ENCODE measurements at places on chromosomes 12 and 14.

GRCh38 chr14:55114720-55115119, 14.3 kb upstream of the LGALS3 start:
- DNase-seq: no peak

GRCh38 chr12:115660211-115660805, 617.2 kb downstream of the MED13L start:
- no peak for DNase-seq

GRCh38 chr14:104598039-104598909, 6.3 kb downstream of the TMEM179 start:
- DNase-seq: peak; percentile 5

GRCh38 chr12:111597831-111598636, 1.1 kb downstream of the ATXN2 start:
- DNase-seq: peak; percentile 31

- DNase-seq: no peak
Measured at GRCh38 chr14:99879401-99880295, 86.4 kb downstream of the EML1 start.

DNA sequence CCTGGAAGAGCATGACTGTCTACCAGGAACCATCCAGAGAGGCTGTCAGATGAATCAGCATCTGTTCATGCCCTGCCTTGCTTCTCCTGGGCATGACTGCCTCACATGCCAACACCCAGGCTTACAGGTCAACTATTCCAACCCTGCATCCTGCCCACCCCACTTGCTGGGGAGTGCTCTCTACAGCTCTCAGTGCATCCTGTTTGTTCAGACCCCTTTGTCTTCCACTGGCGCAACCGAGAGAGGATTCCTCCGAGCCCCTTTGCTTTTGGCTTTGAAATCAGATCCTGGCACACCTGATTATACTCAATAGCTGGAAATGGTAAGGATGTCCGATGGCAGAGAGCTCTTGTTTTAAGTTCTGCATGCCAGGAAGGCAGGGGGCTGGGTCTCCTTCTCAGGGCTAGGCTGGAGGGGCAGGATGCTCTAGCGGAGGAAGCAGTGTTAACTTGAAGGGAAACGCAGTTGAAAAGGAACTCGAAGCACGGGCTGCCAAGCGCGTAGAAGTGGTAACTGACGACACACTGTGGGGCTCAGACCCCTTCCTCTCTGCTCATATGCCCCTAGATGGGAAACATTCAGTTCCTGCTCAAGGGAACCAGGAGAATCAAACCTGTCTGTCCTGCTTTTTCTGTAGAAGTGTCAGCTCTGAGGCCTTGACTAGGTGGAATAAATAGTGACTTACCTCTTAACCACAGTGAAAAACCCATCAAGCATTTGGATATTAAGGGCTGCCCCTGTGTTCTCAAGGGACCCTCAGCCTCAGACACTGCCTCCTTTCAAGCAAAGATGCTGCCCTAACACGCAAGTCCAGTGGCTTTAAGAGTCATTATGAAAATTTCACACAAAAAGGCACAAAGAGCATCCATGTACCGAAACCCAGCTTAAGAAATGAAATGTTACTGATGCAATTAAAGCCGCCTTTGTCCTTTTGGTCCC, 297.5 kb downstream of the ZFP36L1 start:
- no peak for DNase-seq

DNA sequence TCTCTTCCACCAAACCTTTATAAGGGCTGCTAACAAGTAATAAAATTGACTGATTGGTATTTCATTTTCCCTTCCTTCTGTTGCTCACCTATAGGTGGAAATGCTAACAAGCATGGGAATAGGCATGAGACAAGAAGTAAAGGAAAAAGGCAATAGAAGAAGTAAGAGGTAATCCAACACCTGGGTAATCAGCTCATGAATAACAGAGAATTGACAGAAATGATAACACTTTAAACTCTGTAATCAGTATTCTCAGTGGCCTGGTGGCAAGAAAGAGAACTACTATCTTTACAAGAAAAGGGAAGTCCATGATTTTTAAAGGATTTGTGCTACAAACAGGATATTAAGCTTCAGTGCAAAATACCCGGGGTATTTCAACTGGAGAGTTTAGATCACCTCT, 737.8 kb downstream of the RERGL start:
- DNase-seq: no peak

DNA sequence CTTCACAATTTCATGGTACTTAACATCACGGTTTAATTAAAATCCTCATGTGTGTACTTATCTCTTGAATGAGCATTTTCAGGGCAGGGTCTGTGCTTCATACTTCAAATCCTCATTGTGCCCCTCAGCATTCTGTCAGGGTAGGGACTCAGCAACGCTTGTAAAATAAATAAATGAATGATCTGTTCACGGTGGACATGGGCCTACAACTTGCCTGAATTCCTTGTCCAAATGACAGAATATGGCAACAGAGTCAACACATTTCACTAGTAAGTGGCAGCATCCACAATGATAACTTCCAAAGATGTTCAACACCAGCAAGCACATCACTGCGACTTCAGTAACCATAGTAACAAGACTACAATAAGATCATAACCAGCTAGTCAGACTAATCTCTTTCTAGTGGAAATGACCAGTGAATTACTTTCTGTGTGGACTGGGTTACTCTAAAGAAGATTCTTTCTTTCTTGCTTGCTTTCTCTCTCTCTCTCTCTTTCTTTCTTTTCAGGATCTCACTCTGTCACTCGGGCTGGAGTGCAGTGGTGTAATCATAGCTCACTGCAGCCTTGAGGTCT, 14.5 kb upstream of the GNPTAB start:
- no peak for DNase-seq

GRCh38 chr14:63418020-63418419, 99.3 kb upstream of the GPHB5 start:
- no peak for DNase-seq

DNA sequence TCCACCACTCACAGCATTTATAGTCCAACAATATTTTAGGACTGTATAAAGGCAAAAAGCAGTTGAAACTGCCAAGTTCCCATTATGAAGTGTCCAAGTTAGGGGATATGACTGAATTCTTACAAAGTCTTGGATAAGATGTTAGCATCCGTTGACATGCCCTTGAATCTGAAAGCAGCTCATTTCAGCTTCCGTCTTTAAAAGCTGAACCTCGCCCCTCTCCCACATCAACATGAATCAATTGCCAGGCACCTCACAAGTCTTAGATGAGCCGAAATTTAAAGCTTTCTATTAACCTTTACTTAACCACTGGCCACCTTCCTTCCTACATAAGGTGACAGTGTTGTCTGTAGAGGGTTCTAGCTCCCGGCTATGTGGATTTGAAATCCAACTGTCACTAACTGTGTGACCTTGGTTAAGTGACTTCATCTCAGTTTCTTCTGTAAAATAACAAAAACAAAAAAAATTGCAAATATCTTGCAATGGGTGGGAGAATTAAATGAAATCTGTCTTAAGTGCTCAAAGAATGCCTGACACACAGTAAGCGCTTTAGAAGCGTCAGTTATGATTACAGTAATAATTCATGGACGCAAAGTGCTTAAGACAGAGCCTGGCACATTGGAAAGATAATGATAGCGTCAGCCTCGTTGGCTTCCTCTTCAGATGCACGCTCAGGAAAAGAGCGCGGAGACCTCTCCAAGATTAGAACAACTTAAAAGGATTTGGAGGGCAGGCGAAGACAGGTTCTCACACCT, 1.2 kb downstream of the PPP1CC start:
- no peak for DNase-seq

GRCh38 chr12:102528111-102528510, 47.7 kb upstream of the IGF1 start:
- no peak for DNase-seq

DNA sequence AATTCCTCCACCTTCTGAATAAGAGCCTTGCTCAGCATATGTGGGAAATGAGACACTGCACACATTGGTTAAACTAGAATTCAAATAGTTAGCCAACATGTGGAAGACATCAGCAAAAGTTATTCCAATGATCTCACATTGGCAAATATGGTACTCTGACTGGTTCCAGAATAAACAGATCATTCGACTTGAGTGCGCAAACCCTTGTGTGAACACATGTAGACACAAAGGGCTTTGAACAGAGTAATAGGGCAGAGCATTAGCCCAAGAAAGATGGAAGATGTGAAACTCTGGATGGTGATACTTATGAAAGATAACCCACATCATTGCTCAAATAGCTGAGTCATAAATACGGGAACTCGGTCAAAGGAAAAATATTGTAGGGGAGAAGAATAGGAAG, 1133.4 kb upstream of the SEL1L start:
- no peak for DNase-seq

DNA sequence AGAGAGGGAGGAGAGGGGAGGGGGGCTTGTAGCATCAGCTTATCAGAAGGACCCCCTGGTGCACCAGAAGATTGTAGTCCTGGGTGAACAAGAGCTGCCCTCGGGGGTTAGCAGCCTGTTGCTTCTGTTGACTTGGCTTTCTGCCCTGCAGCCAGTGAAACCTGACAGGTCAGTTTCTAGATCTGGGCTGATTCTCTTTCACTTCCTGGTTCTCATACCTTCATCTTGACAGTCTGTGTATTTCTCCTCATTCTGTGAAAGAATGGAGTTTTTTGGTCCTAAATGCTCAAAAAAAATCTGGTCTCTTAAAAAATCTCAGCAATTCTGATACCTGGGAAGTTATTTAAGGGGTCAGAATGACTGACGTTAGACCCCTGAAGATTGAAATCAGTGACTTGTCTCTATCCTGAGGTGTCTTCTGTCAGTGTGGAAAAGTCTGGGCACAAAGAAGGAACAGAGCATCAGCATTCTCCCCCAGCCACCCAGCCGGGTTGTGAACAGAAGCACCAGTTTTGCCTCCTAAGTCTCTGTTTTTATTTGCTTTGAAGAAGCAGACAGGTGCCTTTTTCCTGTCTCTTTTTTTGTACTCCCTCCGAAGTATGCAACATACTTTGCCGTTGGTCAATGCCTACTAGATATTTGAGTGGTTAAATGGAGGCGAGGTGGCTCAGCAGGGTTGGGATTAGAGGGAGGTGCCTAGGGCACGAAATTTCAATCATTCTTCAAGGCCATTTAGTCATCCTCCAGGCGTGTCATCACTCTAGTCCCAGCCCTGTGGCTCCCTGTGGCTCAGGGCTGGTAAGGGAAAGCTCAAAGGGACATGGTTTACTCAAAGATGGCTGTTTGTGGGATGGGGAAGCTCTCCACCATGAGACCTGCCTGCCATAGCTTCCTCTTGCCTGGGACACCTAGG, 24.0 kb downstream of the TTC9 start:
- DNase-seq: no peak

- no peak for DNase-seq
Measured at GRCh38 chr14:105399466-105399775, 1.1 kb downstream of the TEX22 start.

DNA sequence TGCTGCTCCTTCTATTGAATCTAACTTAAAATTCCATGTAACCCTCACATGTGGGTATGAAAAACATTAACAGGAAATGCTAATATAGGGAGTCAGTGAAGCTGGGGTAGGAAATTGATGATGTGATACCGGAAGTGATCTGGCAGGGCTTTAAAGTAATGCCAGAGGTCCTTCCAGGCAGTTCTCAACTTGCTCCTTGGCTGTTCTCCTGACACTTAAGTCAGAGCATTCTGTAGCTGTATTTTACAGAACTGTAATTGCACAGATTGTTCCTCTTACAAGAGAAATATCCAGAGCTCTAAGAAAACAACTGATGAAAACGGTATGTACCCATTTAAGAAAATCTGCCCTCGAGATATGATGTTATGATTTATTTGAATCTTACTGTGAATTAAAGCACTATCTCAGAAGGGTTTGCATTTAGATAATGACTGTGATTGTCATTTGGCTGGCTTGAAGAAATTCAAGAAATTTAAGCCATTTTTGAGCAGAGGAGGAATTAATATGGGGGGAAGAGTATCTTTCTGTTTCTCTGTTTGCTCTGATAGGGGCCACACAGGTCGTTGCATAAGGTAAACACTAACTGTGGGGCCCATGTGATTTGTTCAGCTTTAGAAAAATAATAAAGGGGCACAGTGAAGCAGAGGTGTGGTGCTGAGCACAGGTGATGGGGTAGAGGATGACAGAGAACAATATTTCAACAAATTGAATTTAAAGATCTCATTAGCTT, 88.4 kb downstream of the BBS10 start:
- DNase-seq: no peak

DNA sequence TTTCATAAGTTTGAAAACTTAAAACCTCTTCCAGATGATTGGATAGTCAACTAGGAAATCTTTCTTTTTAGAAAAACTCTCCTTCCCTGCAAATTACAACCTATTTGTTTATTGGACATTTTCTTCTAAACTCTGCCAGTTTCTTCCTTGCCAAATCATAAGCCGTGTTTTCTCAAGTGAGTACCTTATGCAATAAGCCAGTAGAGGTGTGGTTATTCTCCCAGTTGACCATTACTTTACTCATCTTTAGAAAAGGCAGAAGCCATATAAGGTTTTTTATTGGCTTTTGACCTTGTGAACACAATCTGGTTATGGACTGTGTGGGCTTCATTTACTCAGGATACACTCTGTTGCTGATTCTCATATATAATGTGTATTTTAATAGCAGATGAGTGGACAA, 14.6 kb downstream of the ACTR6 start:
- no peak for DNase-seq

- DNase-seq: no peak
Measured at GRCh38 chr12:105067511-105068031, 16.7 kb downstream of the ALDH1L2 start.

GRCh38 chr12:24045816-24046257, 96.4 kb upstream of the SOX5 start:
- DNase-seq: no peak

DNA sequence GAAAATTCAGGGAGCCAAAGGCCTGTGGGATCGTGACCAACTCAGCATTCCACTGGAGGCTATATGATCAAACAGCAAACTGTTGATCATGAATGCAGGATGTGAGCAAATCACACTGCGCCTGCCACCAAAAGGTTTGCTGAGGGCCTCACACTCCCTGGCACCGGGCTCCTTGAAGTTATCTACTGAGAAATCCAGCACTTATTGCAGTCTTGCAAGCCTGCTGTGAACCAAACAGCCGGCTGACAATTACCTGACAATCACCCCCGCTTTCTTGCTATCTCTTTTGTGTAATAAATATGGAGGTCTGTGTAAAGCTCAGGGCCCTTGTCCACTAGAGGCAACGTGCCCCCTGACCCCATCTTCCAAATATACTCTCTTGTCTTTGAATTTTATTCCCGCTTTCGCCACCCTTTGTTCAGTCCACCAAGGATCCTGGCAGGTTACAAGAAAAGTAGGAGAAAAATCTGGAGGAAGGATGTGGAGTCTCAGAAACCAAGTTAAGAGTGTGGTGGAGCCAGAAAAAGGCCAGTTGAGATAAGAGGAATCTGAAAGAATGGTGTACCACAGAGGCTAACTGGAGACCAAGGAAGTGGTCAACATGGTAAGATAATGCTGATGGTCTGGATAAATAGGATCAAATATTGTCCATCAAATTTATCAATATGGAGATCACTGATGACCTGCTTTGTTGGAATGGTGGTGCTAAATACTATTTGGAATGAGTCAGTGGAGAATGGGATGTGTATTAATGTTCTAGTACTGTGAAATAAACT, 229.2 kb downstream of the ALX1 start:
- DNase-seq: no peak

- DNase-seq: no peak
Measured at GRCh38 chr14:58401587-58401986, 5.9 kb downstream of the TOMM20L start.

Data from activated naive CD4-positive, alpha-beta T cell treated with anti-CD3 and anti-CD28 coated beads, Interleukin-2, amount 50 U/mL, for 16 hours (primary cell).